ENCODE measurements at places on chromosomes 11 and 22. TPM values are rescaled to one million over a fixed set of nuclear protein-coding genes. Genes with fewer than 3 reads are reported as not detected.

Gene OR5A1
- not detected for total RNA-seq

DNA sequence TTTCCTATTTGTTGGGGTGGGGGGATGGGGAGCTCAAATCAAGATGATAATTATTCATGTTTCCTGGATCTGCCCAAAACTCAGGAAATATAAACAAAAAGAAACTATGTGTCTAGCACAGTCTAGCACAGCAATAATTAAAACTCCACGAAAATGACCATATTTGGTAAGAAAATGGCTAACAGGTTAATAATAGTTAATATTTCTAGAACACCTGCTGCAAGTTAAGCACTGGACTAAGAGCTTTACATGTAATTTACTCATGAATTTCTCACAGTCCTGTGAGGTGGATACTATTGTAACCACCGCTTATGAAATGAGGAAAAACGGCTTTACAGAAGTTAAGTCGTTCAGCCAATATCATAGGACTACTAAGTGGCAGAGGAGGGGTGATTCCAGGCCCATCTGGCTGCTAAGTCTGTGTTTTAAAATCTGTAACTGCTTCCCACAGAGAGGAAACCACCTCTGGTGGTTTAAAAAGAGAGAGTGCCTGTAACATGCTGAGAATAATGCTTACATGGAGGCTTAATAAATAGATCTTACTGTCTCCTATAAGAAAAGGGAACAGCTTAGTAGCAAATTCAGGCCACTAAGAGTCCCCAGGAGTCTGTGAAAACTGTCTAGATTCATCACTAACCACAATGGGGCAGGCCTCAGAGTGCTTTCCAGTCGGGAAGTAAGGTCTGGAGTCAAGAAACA, 11.0 kb upstream of the AMOTL1 start:
- no peak for DNase-seq

DNA sequence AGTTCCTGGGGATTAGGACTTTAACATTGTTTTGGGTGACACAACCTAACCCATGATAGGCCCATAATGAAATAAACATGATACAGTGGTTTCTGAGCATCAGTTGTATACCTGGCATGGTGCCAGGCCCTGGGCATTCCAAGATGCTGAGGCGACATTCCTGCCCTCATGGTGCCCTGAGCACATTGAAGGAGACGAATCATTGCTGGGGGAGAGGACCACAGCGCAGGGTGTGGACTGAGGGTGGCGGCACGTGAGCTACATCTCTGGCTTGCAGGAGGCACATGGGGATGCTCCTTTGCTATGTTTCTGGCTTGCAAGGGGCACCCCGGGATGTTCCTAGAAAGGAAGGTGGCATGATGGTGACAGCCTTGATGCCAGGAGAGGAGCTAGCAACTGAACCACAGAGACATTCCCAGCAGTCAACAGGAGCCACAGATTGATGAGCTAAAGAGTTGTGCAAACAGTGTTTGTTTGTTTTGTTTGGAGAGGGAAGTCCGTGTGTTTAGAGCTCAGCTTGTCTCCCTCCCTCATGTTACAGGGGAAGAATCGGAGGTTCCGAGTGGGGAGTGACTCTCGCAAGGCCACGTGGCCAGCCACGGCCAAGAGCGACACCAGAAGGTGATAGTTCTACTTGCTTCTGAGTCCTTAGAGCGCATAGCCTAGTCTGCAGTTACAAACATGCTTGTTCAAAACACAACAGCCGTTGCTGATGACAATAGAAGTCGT, 106.4 kb downstream of the MIAT start:
- DNase-seq: no peak

- no peak for DNase-seq
Measured at GRCh38 chr11:65470433-65471049, 28.3 kb upstream of the MALAT1 start.

DNA sequence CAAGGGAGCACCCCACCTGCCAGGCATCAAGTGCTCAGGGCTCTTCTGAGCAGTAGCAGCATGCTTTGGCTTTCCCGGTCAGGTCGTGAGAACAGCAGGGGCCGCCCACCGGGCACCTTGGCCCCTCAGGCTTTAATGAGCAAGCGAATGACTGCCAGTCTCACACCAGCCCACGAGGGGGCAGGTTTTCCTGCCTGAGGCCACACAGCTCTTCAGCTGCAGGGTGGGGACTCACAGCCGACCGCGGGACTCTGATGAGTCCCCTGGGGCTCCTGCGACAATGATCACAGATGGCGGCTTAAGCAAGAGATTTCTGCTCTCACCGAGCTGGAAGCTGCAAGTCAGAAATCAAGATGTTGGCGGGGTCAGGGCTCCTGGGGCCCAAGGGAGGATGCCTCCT, 14.3 kb upstream of the FGF19 start:
- DNase-seq: no peak

Gene CNTF
- 0.63 TPM for total RNA-seq

DNA sequence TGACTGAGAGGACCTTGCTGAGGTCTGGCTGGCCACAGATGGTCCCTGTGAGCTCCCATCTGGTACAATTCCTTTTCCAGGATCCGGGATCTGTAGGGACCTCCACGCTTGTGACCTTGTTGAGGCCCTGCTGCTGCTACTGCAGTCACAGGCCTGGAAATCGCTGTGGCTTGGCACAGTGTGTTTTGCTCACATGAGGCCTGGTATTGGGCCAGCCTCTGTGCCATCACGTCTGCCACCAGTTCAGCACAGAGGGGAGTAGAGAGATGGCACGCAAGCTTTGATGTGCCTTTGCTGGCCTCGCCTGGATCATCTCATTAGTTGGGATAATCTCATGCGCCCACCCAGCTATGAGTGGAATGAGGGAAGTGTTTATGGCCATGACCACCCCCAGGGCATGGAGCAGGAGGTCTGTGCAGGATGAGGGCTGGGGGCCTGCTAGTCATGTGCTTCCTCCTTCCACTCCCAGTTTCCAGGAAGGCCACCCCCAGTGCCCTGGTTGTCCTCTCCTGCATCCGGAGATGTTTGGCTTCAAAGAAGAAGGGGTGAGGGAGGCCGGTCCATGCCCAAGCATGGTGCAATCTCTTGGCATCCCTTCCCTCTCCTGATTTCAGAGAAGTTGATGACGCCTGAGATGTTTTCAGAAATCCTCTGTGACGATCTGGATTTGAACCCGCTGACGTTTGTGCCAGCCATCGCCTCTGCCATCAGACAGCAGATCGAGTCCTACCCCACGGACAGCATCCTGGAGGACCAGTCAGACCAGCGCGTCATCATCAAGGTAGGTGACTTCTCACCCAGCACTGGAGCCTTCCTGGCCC, 22.4 kb downstream of the DERL3 start:
- DNase-seq: no peak

GRCh38 chr11:117931331-117931950, 2.2 kb upstream of the TMPRSS13 start:
- DNase-seq: no peak

DNA sequence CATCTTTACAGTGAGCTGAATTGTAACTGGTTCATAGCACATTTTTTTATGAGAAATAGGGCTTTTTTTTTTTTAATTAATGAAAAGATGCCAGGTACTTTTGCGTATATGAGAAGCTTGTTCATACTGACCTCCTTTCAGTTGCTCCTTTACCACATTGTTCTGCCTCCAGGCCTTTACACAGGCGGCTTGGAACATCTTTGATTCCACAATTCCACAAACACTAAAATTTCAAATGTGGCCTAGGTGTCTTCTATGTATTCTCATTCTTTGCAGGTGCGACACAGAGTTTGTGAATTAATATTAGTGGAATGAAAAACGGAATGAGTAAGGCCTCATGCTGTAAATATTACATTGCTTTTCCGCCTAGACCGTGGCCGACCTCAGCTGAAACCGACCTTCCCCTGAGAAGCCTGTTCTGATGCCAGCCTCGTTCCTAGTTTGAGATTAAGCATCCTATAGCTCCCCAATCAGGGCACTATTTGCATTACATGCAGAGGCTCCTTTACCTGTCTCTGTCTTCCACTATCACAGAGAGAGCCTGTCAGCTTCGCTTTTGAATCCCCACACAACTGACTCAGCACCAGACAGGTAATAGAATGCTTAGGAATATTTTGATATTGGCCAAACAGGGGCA, 125.8 kb downstream of the LDLRAD3 start:
- no peak for DNase-seq

GRCh38 chr11:77828926-77829325, 8.0 kb downstream of the AAMDC start:
- no peak for DNase-seq

Gene PRODH
- 0.70 TPM for total RNA-seq
